AG09319 (cell line): ENCODE measurements at places on chromosomes 3 and 15.

DNA sequence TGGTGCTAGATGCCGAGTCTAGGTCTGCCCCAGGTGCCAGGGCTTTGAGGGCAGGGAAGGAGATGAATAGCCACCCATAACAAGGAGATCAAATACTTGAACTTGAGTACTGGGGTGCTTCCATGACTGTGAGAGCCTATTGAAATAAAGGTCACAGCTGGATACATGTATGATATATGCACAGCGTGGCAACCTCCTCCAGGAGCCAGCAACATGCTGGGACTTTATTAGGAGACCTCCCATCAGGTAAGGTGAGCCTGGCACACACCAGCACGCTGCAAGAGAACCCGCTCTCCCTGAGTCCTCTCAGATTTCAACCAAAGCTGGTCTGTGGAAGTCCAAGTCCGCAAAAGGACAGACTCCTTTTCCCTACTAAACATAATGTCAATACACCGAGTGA is 10.5 kb upstream of the HES1 start:
- no peak for DNase-seq

DNA sequence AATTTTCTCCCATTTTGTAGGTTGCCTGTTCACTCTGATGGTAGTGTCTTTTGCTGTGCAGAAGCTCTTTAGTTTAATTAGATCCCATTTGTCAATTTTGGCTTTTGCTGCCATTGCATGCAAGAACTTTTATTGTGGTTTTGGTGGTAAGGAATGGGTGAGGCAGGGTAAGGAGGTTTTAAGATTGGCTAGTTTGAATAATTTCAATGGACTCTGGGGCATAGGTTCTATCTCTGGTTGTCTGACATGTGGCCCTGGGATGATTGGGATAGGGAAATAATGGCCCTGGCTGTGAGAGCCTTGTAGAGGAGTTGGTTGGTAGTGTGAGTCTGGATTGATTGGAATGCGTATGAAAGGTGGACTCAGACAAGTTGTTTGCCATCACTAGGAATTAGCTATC is 38.0 kb downstream of the SEC22A start:
- no peak for DNase-seq

DNA sequence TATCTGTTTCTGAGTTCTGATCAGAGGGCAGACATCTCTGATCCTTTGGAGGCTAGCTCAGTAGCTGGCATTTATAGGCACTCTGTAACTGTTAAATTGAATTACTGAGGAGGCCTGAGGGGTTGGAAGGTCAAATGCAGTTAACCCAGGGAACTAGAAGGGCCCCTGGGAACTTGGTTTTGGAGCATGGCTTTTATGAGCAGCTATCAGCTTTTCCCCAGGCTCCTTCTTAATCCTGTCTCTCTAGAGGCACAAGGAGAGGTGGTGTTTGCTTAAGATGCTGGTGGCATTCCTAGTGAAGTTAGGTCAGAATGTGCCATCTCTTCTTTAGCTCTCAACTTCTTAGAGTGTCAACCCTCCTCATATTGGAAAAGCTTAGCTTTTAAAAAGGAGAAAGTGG is 128.9 kb downstream of the LPP start:
- no peak for DNase-seq

DNA sequence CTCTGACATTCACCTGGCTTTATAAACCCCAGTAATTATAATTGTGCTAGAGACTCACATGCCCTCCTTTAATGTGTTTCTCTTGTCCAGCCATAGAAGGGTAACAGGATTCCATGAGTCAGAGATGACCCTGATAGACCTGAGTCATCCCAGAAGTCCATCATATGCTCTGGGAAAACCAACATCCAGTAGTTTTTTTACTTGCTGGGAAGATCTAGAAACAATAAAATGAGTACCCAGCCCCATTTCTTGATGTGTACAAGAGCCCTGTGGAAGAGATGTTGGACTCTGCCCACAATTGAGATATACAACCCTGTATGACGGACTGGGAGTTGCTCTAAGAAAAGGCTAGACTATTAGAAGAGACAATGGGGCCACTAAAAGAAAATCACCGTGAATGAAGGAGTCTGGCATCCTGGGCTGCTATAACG is 22.4 kb upstream of the THUMPD3 start:
- DNase-seq, result peak; percentile 67

- no peak for DNase-seq
Observed at GRCh38 chr3:104521606-104522336, 844.9 kb upstream of the ALCAM start.
